ENCODE measurements at places on chromosomes 3 and 15.

- DNase-seq, result no peak
Observed at GRCh38 chr3:134707908-134708597, 57.2 kb upstream of the KY start.

DNA sequence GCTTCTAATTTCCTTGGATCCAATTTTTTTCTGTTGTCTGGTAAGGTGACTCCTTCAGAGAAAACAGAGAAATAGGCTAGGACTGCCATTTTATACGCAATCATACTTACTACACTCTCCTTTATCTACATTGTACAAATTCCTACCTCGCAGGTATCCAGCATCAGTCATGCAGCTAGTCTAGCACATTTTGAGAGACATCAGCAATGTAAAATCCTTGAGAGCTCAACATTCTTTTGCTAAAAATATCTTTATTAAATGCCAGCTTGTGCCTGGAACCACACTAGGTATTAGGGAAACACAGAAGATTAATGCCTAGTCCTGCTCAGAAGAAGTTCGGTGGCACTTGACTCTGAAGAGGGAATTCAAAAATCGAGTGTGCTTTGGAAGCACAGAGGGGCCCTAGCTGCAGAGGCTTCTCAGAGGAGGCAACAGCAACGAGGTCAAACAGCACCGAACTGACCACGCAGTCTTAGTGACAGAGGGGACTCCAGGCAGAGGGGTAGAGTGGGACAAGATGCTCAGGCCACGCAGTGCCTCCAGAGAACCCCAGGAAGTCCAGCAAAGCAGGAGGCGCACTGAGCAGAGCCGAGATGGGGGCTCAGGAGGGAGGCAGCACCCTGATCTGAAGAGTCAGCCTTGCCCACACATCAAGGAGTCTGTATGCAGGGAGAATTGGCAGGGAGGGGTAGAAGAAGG, 3.5 kb downstream of the FAM174B start:
- DNase-seq, result no peak

DNA sequence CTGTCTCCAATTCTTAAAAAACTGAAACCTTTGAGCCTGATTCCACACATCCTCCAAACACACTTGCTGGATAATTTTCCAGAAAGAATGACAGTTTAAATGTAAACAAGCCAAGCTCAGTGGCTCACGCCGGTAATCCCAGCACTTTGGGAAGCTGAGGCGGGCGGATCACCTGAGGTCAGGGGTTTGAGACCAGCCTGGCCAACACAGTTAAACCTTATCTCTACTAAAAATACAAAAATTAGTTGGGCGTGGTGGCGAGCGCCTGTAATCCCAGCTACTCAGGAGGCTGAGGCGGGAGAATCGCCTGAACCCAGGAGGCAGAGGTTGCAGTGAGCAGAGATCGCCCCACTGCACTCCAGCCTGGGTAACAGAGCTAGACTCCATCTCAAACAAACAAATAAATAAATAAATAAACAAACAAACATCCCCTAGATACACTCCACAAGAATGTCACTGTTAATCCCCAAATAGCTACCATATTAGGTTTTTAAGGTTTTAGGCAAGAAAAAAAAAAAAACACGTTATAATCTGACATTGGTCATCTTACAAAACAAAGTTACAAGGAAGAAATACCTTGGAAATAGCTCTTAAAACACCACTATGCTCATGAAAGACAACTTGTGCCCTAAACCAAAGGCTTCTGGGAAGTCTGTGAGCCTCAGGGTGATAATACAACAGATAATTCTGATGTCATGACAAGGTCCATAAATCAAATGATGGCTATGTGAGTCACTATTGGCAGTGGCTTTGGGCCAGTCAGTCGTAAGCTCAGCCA, 13.2 kb downstream of the TNIK start:
- DNase-seq, result no peak

DNA sequence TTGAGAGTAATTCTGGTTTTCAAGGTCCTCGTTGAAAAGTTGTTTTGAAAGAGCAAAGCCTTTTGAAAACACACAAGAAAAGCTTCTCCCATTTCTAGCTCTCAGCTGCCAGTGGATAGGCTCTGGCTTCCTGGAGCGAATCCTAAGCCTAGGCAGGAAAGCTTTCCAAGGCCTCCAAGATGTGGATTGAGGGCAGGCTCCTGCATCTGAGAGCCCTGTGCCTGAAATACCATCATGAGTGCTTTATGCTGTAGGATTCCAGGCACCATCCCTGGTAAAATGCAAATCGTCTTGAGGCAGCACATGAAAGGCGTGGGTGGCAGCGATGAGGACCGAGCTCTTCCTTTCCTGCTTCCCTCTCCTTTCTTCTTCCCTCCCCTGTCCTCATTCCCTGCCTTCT, 60.7 kb upstream of the CORO2B start:
- no peak for DNase-seq

- no peak for DNase-seq
Observed at GRCh38 chr3:33331414-33331813, 54.2 kb downstream of the FBXL2 start.

DNA sequence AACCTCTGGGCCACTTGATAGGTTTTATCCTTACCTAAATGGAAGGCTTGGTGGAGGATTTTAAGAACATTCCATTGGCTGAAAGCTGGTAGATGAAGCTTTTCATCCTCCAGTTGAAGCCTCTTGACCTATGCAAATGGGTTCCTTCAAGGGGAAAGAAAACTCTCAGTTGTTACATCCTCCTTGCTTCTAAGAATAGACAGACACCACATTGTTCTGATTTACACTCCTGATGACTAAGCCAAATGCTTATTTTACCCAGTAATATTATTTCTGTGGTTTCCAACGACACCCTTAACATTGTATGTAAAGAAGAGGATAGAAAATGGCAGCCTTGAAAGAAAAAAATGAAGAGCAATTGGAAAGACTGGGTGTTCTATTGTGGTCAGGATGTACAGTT, 480.5 kb downstream of the OTOL1 start:
- DNase-seq, result no peak

DNA sequence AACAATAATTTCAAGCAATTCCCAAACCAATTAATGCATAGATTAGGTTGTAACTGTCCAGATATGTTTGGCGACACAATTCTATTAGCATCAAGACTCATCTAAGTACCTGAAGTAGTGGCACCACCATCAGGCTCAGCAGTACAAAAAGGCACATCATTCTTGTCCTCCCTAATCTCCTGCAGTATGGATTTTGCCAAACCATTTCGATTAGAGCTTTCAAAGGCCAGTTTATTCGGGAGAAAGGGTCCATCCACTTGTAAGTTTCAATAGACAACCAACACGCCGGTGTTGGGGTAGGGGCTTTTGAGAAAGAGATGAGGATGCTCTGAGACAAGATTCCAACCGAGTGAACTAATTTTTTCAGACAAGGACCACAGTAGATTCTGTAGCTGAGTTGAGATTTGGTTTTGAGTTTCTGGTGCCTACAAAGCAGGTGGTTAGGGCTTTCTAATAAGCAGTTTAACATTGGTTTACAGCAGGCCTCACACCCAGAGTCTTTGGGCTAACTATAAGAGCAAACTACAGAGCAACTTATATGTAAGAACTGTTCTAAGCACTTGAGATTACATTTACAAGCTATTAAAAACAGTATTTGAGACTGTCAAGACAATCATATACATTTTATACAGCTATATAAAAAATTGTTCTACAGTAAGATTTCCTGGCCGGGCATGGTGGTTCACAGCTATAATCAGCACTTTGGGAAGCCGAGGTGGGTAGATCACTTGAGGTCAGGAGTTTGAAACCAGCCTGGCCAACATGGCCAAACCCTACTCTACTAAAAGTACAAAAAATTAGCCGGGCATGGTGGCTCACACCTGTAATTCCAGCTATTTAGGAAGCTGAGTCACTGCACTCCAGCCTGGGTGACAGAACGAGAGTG, 4.5 kb downstream of the RPL22L1 start:
- DNase-seq, result no peak

DNA sequence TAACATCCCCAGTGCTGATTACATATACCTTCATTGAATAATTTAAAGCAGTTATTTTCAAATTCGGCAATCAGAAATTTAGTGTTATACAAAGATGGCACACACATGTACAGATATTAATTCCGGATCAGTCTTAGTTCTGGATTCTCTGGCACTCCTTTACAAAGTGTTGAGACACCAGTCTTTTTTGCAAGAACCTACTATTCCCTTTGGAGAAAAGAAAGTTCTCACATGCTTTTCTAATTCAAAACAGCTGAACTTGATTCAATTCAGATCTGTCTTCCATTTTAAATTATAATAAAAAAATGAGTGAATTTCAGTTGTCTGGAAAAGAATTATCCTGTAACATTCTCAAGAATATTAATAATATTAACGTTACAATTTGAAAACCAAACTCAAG, 20.4 kb downstream of the CCDC191 start:
- no peak for DNase-seq

DNA sequence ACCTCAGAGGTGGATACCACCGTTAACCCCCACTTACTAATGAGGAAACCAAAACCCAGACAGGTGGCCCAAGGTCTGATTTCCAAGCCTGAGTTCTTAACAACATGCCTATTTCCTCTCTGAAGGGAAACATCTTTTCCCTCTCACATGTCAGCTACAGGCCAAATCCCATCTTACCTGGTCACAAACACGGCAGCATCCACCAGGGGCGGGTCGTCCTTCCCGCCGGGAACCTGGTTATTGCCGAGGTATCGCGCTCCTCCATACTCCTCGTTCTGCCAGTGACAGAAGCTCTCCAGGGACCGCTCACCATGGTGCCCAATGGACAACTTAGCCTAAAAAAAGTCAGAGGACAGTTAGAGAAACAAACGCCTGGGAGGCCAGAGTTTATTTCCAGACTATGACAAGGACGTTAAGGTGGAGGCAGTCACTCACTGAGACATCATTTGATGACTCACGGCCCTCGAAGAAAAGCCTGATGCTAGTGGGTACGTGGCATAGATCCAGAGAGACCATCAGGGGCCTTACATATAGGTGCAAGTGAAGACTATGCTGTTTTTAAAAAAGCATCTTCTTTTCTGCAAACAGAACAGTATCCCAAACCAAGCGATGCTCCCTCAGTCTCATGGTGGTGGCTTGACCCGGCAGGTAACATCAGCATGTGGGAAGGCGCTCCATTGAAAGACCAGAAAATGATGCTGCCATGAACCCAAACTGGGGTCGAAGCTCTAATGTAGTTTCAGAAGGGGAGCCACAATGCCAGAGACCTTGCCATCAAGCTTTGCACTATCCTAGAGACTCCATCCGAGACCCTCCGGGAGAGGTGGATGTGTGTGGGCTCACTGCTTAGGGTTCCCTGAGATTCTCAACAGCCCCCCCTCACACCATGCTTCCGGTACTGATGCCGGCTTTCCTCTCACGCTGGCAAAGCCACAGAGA, 80.2 kb downstream of the ADAMTS17 start:
- no peak for DNase-seq

- DNase-seq, result no peak
Observed at GRCh38 chr15:92492551-92493115, 99.0 kb downstream of the ST8SIA2 start.
